ENCODE measurements at places on chromosomes 5 and 9.

GRCh38 chr5:122076669-122077365 is 1.2 kb downstream of the LOX start:
- DNase-seq, result peak; percentile 92

DNA sequence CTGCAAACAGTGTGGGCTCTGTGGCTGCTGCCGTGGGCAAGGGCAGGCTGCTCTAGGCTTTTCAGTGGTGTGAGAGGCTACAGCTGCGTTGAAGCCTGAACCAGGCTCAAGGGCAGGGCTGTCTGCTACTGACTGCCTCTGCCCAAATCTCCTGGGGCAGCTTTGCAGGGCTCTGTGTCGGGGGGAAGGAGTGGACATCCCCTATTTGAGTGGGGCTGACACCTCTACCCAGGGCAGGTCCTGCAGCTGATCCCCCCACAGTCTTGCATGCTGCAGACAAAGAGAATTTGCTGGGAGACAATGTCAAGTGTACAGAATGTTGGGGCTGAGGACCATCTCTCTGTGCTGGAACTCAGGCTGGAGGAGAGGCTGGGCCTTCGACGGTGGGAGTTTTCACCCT is 240.2 kb downstream of the PBX3 start:
- no peak for DNase-seq

DNA sequence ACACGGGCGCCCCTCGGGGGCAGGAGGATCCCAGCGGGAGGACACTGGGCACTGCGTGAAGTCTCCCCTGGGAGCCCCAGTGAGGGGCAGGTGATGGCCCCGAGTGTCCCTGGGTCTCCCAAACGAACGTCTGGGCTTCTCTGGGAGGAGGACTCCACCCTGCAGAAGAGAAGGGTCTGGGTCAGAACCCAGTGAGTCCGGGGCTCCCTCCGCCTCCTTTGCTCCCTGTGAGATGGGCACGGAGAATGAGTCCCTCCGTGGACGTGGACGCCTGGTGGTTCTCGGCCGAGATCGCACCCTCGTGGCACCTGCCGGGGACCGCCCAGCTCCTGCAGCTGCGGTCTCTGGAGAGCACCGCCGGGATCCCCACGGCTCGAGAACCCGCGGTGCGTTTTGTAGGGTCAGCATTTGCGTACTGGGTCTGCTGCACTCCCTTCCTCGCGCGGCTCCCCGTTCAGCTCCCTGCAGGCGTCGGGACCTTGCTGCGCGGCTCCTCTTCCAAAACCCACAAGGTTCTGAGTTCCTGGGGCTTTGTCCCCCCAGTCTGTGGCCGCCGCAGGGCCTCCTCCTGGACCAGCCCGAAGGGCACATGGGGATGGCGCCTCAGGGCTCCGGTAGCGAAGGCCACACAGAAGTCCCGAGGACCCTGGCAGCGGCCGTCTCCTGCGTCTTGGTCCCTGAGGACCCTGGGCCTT is 10.2 kb upstream of the CEP72 start:
- DNase-seq, result peak; percentile 41

- DNase-seq, result no peak
Observed at GRCh38 chr9:134490446-134490845, 151.2 kb upstream of the COL5A1 start.

- no peak for DNase-seq
Observed at GRCh38 chr5:180792965-180793287, 9.7 kb downstream of the MGAT1 start.

DNA sequence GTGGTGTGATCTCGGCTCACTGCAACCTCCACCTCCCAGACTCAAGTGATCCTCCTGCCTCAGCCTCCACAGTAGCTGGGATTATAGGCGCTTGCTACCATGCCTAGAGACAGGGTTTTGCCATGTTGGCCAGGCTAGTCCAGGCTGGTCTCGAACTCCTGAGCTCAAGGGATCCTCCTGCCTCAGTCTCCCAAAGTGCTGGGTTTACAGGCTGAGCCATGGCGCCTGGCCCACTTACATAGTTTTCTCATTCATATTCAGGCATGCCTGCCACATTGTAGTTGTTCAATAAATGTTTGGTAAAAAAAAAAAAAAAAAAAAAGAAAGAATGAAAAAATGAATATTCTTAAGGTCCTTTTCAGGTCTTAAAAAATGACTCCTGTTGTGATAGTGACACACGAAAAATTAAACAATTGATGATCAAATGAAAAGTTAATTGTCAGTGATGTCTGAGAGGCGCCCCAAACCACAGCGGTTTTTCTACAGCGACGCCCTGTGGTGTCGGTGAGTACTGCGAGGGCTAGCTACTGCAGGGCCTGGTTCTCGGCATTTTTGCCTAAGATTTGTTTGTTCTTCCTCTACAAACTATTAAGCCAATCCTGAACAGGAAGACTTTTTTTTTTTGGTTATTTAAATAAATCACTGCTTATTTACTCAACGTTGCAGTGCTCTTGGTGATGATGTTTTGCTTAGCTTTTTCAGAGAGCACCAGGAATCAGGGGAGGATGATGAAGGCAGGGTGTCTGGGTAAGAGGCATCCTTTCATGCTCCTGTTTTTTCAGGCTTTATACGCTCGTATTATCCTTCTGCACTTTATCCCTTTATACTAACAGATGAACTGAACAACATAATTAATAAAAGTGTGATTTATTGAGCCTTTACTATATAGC is 67.0 kb upstream of the DPYSL3 start:
- peak; percentile 88 for DNase-seq

- DNase-seq, result no peak
Observed at GRCh38 chr5:96823900-96824380, 16.2 kb upstream of the ERAP1 start.
